ENCODE measurements at places on chromosomes 5 and 9. TPM values are rescaled to one million over a fixed set of nuclear protein-coding genes. Genes with fewer than 3 reads are reported as not detected.

DNA sequence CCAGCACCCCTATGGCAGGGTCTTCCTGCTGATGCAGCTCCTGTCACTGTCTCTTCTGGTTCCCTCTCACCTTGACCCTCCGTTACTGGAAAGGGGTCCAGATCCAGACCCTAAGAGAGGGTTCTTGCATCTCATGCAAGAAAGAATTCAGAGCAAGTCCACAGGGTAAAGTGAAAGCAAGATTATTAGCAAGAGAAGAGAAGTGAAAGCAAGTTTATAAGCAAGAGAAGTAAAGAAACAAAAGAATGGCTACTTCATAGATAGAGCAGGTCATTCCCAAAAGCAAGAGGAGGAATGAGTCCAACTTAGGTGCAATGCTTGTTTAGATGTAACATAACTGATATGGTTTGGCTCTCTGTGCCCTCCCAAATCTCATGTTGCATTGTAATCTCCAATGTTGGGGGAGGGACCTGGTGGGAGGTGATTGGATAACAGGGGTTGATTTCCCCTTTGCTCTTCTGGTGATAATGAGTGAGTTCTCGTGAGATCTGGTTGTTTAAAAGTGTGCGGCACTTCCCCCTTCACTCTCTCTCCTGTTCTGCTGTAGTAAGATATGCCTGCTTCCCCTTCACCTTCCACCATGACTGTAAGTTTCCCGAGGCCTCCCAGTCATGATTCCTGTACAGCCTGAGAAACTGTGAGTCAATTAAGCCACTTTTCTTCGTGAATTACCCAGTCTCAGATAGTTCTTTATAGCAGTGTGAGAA is 183.3 kb downstream of the MED10 start:
- DNase-seq, result no peak

DNA sequence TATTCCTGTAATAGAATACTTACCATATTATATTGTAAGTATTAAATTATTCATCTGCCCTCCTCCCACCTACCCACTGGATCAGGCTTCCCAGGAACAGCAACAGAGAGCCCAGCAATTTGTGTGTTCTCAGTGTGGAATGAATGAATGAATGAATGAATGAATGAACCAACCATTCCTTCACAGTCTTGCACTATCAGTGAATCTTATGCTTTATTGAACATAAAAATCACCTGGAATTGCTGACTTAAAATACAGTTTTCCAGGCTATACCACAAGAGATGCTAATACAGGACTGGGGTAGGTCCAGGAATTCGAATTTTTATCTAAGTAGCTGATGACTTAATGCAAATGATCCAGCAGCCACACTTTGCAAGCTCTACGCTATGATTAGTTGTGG is 51.6 kb downstream of the DOCK8 start:
- no peak for DNase-seq

DNA sequence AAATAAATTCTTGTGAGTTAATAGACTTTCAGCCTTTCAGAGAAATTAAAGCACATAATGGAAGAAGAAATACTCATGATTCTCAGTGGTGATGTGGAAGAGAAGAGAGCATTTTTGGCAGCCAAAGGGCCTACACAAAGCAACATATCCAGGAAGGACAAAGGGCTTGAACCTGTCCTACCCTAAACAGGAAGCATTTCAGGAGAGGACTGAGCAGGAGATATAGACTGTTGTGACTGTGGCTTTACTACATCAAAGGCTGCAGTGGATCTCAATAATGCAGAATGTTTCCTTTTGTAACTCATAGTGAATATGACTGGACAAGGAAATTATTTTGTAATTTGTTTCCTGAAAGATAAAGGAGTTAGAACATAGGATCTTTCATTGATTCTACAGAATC is 1.3 kb upstream of the PARP8 start:
- no peak for DNase-seq

GRCh38 chr5:177366528-177367322 is 9.0 kb downstream of the RGS14 start:
- no peak for DNase-seq

Gene CDX1
- not detected for polyA plus RNA-seq

Measured in spinal cord (tissue), 10 donors.